Esophagus squamous epithelium (tissue), 5 donors: ENCODE measurements at places on chromosomes 2 and 18.

DNA sequence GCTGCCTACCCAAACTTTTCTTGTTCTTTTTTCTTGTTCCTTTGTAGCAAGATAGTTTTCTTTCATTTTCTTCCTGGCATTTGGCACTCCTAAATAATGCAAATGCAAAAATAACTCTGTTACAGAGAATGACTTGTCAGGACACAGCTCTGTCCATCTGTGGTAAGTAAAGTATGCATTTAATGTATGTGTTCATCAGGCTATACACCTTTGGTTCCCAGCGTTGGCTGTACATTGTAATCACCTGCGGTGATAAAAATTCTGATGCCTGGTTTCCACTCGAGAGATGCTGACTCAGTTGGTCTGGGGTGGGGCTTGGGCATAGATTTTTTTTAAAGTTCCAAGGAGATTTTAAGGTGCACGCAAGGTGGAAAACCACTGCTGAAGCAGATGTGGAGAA, at the start of gene SERPINB13:
Gene SERPINB13 (plus strand): TSS at position 378 of the 400 bp plus-strand sequence. CDS start 1,325 bp downstream, outside the sequence.
- DNase-seq = no peak

DNA sequence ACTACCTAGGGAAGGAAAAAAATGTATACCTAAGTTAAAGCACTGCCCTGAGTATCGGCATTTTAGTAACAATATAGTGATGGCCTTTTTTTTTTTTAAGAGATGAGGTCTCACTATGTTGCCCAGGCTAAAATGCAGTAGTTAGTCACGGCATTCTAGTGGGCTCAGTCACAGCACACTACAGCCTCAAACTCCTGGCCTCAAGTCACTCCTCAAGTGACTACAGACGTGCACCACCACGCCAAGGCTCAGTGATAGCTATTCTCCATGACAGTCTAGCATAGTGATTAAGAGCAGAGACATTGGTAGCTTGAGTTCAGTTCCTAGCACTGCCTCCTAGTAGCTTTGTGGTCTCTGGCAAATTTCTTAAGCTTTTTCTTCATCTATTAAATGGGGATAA, 27.6 kb downstream of the UBXN2A start:
- no peak for DNase-seq

DNA sequence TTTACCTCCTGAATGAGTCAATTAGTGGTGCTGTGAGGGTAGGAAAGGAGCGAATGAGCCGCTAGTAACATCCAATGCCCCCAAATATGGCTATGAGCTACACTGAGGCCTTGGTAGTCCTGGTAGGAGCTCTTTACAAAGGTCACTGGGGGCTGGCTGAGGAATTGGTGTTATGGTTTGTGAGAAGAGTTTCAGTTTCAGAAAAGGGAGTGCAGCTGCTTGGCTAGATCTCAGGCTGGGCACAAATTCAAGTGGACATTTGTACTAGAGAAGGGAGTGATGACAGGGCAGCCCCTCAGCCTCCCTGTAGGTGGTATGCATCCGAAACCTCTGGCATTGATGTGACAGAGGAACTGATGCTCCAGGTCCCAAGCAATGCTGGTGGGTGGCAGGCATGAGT, 13.9 kb upstream of the PAIP2B start:
- no peak for DNase-seq

DNA sequence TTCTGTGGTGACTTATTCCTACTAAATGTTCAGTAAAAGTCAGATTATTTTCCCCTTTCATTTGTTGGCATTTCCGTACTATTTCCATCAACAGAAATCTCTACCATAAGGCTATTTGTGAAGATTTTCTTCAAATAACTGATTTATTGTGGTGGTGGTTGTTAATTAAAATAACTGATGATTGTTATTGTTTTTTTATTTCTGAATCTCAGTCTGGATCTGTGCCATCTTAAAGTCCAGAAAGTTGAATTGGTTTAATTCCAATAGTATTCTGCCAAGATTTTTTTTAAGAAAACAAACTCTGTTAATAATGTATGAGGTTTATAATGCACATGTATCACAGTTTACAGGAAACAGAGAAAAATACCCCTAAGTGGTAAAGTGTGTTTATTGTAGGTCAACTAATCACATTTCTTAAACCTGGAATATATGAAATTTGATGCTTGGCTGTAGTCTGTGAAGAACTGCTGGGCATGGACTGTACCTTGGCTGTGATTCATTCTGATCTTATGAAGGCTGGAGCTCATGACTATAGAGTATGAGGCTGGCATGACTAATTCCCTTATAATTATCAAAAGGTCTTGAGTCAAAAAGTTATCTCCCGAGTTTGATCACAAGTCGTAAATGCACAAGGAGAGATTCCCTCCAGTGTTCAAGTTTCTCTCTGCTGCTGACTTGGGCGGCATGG, 134.2 kb upstream of the RND3 start:
- no peak for DNase-seq

DNA sequence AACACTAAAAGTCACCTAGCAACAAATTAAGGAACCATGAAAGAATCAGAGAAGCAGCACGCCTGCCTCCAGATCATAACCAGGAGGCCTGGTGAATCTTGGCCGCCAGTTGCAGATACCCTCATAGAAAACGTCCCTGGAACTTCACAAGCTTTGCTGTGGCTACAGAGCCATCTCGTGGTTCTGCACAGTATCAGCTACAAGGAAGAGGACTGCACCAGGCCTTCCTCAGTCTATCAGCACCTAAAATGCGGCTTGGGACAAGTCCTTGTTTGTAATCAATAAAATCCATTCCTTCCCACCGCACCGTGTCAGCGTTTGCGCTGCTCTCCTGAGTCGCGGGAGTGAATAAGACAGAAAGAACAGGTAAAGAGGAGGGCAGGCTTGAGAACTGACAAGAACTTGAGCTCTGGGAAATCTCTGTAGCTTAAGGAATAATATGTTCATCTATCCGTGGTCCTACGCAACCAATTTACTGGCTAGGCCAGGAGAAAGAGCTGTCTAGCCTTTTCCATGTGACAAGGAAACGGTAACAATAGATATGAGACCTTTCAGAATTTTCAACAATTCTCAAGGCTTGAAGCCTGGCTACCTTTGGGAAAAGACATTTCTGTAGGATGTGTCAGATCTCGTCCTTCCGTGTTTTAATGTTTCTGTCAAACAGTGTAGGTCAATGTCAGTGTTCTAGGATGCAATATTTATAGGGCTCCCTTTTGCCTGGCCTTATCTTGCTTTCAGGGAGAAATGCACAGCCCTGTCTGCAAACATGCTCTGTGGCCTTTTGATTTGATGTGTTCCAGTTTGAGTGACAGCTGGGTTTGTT, 128.5 kb upstream of the RAB12 start:
- no peak for DNase-seq

DNA sequence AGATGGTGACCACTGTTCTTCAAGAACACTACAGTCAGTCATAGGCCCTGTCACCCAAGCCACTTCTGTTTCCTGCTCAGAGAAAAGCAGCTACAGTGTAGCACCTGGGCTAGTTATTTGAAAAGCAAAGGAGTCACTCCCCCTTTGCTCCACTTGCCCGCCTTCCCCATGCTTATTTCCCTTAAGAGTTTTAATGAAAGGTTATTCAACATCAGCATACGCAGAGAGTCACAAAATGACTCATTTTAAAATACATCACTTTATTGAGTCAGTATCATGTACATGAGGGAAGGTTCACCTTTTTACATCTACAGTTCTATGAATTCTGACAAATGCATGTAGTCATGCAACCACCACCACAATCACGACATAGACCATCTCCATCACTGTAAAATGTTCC, 71.3 kb downstream of the TNFRSF11A start:
- no peak for DNase-seq

DNA sequence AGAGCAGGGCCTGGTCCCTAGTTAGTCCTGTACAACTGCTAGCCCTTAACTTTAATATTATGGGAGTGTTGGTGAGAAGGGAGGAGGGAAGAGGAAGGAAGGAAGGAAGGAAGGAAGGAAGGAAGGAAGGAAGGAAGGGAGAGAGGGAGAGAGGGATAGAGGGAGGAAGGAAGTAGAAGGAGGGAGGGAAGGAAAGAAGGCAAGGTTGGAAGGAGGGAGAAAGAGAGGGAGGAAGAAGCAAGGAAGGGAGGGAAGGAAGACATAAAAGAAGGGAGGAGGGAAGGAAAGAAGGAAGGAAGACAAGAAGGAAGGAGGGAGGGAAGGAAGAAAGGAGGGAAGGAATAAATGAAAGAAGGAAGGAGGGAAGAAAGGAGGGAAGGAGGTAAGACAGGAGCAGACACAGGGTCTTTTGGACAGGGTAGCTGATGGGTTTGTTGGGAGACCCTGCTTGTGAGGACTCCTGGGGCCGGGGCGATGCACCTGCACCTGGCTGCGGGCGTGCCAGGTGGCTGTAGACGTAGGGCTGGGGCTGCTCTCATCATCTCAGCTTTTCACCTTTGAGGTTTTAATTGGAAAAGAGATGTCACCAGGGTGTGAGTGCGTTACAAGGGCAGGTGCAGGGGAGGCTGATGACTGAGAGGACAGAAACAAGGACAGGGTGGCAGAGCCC, 5.9 kb upstream of the POMC start:
- DNase-seq = no peak

- no peak for DNase-seq
These were observed 48.9 kb downstream of the APLF start for GRCh38 chr2:68516051-68516955.

DNA sequence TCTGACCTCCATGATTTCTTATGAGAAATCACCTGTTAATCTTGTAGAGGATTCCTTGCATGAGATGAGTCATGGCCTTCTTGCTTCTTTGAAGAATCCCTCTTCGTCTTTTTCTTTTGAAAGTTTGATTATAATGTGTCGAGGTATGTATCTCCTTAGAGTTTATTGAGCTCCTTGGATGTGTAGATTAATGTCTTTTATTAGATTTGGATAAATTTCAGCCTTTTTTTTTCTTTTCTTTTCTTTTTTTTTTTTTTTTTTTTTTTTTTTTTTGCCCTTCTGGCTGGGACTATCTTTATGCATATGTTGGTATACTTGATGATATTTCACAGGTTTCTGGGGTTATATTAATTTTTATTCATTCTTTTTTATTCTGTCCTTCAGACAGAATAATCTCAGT, 72.3 kb upstream of the ITGA4 start:
- DNase-seq = no peak

DNA sequence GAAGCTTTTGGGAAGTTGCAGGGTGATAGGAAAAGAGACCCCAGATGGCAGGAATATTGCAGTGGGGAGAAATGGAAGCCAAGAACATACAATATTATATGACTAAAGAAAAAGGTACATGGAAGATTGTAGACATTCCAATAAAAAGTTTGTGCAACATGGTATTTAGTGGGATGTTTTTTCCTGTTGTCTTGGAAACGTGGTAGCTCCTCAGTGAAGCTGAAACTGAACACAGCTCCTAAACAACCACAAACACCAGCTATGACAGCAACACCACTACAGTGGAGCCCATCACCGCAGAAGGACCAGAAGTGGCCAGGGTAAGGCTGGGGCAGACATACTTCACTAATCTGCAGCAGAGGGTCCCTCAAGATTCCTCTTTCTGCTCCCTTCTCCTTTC, 246.8 kb downstream of the CDH20 start:
- DNase-seq = no peak

GRCh38 chr2:105950521-105951383, 206.0 kb downstream of the NCK2 start:
- DNase-seq = no peak

- DNase-seq = no peak
These were observed 329.4 kb downstream of the AGPS start for GRCh38 chr2:177721818-177722567.

GRCh38 chr2:178008636-178009289, 63.8 kb downstream of the PDE11A start:
- DNase-seq = no peak

DNA sequence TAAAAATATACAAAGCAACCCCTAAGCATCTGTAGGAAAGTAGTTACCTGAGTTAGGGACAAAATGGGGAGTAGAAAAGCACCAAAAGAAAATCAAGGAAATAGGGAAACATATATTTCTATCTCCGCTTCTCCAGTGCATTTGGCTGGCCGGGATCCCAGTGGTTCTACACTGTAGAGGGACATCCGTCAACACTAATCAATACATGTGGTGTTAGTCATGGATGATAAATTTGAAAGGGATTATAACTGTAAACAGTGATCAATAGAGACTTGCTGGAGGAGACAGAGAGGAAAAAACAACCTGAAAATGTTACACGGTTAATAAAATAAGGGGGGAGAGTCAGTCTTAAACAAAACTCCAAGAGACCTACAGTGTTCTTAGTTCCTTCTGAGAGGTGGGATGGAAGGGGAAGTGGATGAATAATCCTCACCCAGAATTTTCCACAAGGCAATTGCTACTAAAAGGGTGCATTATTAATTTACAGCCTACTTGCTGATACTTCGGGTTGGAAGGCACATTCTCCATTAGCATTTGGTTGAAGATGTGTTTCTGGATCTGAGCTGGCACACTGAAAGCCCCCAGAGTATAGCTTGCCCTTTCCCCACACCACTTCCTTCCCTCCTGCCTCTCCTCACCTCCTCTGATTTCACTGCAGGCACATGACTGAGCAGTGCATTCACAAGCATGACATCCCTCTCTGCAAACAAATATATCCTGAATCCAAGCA, 530.0 kb downstream of the BCL11A start:
- no peak for DNase-seq

DNA sequence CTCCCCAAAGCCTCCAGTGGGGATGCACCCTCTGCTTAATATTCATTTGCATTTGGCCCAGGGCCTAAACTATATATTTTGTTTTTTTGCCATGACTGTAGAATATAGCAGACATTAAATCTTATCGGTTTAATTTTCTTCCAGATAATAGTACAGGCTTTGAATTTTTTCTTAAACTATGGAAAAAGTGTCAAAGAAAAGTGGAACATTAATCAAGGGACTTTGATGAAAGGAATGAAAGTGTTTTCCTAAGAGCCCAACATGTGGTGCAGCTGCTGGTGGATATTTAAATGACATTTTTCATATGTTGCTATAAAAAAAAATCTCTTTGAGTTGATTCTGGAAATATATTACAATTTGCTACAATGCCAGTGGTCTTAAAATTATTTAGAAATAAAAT, 346.8 kb downstream of the CYP26B1 start:
- DNase-seq = no peak

- DNase-seq = no peak
These were observed 42.3 kb upstream of the IGFBP5 start for GRCh38 chr2:216737676-216738075.

- DNase-seq = no peak
These were observed 66.6 kb upstream of the PELI1 start for GRCh38 chr2:64210816-64211215.

- DNase-seq = no peak
These were observed 667.5 kb upstream of the HS6ST1 start for GRCh38 chr2:128986026-128986715.

GRCh38 chr2:190126798-190127197, 64.3 kb upstream of the MSTN start:
- no peak for DNase-seq
